Mesenteric fat pad (tissue), 1 donor: ENCODE measurements at places on chromosomes 1 and 21. TPM values are rescaled to one million over a fixed set of nuclear protein-coding genes. Genes with fewer than 3 reads are reported as not detected.

The CASZ1 gene
- 8.4 TPM for total RNA-seq

The TSPEAR gene
- not detected for total RNA-seq

The ZNF672 gene
- 18.6 TPM for total RNA-seq

The RPE65 gene
- total RNA-seq, result not detected

The OR14K1 gene
- total RNA-seq, result not detected

The TIE1 gene
- total RNA-seq, result 42.6 TPM

The CA14 gene
- total RNA-seq, result not detected

The SOX13 gene
- total RNA-seq, result 33.1 TPM
